NCI-H1092 (cell line): ENCODE measurements at places on chromosomes 16 and 17.

GRCh38 chr16:3654249-3654991 lies at the start of gene DNASE1:
Gene DNASE1, plus strand, starts transcription at chr16:3654691. Its CDS starts 683 bp downstream, at chr16:3655374.
- DNase-seq: no peak

DNA sequence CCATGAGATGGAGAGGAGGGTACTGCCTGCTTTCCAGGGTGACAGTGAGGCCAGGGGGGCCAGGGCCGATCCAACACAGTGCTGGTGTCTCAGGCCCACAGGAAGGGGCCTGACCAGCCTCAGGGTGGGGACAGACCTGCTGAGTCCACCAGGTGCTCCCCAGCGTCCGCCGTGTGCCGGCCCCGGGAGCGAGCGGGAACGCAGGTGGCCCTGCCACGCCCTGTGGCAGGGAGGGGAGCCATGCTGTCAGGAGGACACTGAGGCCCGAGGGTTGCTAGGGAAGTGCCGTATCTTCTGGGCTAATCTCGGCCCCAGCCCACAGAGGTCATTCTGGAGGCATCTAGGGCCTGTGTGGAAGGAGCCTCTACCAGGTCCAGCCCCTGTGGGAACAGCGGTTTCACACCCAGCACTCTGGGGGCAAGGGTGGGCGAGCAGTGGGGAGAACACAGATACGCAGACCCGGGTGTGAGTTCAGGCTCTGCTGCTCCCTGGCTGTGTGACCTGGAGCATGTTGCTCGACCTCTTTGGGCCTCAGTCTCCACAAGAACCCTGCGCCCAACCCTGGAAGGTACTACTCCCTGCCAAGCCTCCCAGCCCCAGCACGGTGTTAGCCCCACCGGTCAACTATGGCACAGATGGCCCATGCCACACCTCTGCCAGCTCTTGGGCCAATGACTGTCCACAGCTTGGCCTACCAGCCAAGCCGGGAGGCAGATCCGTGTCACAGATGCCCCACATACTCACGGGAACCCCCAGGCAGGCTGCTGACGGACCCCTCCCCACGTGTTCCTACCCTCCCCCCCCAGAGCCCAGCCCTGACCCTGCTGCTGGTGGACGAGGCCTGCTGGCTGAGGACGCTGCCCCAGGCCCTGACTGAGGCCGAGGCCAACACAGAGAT lies 43.9 kb upstream of the ZC3H18 start:
- DNase-seq: no peak

DNA sequence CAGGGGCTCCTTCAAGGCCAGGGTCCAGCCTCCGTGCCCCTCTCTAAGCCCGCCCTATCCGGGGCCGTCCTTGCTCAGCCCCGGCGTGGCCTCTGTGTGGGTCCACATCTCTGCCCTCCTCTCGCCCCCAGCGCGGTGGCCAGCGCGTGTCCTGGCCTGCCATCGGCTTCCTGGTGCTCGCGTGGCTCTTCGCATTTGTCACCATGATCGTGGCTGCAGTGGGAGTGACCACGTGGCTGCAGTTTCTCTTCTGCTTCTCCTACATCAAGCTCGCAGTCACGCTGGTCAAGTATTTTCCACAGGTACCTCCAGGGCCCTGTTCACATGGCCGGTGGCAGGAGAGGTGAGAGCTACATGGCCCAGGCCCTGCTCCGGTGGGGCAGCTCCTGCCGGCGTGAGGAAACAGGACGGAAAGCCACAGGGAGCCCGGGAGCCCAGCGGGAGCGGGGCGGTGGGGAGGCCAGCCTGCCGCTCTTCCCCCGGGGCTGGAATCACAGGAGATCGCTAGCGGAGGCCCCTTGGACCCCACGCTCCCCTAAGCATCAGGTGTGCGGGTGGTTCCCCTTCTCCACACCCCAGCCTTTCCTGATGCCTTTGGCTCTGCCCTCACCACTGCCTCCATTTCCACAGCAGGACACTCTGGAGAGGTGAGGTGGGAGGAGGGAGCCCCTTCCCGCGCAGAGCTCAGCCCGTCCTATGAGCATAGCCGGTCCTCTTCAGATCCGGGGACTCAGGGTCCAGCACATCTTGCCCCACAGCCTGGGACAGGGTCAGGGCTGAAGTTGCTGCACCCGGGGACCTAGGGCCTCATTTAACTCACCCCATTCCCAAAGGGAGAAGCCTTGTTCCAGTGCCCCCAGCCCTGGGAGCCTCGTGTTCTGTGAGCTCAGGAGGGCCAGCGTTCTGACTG lies 10.2 kb downstream of the TAX1BP3 start:
- DNase-seq: no peak

GRCh38 chr17:62064791-62065563 lies at the start of gene MED13:
Gene MED13, minus strand, starts transcription at chr17:62065278. Its CDS starts 73 bp downstream, at chr17:62065205.
- no peak for DNase-seq

DNA sequence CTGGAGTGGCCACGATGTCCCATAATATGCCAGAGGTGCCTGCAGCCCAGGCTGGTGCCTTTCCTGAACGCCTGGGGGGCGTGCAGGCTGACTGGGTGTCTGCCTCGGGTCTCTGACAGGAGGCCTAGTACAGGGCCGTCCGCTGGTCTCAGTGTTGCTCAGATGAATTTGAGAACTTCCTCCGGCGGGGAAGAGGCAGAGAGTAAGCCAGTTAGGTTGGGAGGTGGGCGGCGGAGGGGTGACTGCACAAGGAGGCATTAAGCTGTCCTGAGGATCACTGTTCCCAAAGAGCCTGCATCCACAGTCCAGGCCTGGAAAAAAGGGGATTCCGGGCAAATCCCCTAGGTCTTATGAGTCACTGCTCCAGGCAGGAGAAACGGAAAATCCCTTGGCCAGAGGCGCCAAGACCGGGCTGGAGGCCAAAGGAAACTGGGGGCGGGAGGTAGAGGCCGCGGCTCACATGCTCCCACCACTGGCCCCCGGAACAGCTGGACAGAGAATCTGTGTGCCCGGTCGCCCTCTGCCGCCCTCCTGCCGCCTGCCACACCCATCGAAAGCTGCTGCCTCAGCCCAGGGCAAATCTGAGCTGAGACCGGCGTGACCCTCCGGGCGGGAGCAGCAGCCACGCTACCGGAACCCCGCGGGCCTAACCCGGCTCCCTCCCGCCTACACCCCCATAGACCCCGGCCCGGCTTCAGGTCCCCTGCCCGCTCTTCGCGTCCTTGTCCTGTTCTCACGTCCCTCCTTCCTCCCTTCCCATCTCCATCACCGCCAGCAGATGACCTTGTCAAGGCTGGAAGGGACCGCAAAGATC lies 1.2 kb downstream of the TRIM47 start:
- peak; percentile 43 for DNase-seq

DNA sequence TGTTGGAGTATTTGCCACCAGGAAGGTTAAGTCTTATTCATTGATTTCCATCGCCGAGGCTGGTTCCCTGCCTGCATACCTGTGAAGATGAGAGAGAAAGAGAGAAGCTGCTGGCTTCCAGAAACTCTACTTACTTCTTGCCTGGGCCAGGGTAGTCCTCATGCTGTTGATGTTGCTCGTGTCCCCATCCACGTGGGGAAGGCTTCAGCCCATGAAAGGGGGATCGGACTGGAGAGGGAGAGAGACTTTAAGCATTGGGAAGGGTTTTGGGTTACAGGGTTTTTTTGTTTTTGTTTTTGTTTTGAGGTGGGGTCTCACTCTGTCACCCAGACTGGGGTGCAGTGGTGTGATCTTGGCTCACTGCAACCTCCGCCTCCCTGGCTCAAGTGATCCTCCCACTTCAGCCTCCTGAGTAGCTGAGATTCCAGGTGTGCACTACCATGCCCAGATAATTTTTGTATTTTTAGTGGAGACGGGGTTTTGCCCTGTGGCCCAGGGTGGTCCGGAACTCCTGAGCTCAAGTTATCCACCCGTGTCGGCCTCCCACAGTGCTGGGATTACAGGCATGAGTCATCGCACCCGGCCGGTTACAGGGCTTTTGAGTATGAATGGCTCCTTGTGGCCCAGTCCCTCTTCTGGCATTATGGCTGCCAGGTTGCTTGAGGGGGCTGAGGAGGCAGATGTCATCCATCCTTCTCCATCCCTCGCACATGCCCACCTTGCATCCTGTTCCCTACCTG lies 26.6 kb downstream of the ITGB3 start:
- no peak for DNase-seq
